ENCODE measurements at places on chromosomes 11 and 22.

DNA sequence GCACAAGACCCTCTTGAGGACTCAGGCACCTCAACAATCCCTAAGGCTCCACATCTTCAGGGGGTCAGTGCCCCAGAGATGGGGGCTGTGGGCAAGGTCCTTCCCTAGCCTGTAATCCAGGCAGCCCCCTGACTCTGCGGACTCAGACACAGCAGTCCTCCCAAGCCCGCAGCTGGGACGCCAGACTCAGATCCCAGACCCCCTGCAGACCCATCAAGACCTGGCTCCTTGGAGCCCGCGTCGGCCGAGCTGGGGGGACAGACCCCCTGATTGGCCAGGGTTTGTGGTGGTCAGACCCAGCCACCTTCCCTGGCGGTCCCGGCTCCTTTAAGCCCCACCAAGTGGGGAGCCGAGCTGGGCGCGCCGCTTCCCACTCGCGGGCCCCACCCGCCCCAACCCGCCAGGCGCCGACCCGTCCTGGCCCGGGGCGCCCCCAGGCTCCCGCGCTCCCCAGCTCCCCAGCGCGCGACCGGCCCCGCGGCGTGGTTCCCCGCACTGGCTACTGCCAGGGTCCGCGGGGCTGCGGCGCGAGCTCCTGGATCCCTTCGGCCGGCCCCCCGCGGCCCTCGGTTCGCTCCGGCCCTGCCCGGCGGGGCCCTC, 458 bp downstream of the OSBPL5 start:
- no peak for DNase-seq

- no peak for DNase-seq
These were observed 45.1 kb downstream of the PTPRJ start for GRCh38 chr11:48025293-48025983.

DNA sequence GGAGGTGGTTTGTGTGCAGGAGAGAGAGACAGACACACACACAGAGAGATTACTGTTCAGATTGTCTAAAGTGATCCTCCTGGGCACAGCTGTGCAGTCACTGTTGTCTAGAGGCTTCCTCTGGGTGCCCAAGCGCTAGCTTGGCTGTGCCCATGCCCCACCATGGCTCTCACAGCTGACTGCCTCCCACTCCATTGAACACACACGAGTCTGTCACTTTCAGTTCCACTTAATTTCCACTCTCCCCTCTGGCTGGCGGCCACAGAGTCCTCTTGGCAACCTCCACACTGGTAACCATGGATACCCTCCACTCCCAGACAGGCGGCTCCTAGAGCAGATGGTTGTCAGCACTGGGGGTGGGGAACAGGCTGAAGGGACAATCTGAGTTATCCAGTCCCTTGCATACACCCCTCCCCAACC, 29.1 kb downstream of the MAP6 start:
- DNase-seq = peak; percentile 93

GRCh38 chr11:41612415-41612814, 153.0 kb upstream of the LRRC4C start:
- no peak for DNase-seq

DNA sequence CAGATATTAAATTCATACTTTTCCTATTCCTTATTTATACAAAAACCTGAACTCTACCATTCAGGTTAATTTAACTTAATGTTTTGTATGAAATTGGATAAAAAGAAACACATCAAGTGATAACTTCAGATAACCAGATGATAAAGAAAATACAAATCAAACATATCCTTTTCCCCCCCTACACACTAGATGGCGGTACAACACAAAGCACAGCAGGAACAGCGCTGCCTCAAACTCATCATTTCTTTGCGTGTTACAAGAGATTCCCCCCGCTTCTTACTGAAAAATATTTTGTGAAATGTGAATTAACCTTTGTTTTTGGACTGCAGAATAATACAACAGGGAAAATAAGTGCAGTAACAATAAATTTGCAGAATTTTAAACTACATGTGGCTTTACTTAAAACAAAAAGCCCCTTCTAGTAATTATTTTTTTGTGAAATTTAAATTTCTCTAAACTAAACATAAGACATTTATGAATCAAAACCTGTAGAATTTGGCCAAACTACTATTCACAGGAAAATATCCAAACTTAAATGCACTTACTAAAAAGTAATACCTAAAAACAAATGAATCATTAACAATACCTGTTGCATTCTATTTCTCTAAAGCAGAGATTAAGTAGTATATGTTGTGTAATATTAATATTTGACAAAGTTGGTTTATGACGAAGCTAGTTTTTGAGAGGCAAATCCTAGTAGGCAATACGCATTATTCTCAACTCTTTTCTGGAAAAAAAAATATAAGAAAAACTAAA, 74.4 kb downstream of the ARHGAP32 start:
- DNase-seq = peak; percentile 50

DNA sequence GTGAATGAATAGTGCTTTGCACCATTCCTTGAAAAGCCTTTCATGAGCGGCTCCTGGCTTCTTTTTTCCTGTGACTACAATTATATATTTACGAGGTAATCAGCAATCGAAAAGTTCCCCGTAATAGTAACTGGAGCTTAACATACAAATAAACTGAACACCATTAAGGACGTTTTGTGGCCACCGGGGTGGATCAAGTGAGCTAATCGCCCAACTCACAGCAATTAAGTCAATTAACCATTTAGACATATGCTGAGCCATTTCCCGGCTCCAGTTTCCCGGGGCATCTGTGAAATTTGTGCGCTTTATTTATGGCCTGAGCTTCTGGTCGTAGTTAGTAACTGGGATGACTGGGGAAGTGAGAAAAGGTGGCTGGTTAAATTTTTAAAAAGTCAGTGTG, 465.2 kb downstream of the MIAT start:
- no peak for DNase-seq

DNA sequence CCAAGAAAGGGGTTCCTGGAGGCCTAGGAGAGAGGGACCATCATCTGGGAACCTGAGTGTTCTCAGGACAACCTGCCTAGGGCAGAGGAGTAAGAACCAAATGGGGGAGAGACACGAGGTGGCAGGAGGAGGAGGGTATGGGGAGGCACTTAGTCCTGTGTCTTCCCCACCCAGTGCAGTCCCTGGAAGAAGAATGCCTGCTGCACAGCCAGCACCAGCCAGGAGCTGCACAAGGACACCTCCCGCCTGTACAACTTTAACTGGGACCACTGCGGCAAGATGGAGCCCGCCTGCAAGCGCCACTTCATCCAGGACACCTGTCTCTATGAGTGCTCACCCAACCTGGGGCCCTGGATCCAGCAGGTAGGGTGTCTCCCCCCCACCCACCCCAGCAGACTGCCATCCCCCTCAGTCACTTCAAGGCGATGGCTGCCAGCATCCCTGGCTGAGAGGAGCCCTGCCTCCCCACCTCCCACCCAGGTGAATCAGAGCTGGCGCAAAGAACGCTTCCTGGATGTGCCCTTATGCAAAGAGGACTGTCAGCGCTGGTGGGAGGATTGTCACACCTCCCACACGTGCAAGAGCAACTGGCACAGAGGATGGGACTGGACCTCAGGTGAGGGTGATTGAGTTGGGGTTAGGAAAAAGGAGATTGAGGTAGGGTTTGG, 3.7 kb upstream of the INPPL1 start:
- DNase-seq = no peak

- no peak for DNase-seq
These were observed 23.4 kb downstream of the PPM1F start for GRCh38 chr22:21929253-21929652.

- no peak for DNase-seq
These were observed 55.7 kb upstream of the PICALM start for GRCh38 chr11:86124251-86125233.

DNA sequence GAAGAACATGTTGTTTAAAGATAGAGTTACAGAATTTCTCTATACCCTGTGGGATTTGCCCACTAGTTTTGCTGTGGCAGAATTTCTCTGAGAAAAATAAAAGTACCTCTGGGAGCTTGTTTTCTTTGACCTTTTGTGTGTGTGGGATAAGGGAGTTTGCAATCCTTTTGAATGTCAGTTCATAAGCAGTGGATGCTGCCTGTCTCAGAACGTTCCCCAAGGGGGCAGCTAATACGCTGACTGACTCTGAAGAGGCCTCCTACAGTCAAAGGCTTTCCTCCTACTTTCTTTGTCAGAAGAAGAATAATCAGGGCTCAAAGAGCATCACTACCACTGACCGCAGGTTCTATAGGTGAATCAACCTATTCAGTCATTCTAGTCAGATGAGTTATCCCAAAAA, 140.6 kb downstream of the AASDHPPT start:
- DNase-seq = no peak

GRCh38 chr11:105948918-105949590, 73.0 kb downstream of the MSANTD4 start:
- no peak for DNase-seq

DNA sequence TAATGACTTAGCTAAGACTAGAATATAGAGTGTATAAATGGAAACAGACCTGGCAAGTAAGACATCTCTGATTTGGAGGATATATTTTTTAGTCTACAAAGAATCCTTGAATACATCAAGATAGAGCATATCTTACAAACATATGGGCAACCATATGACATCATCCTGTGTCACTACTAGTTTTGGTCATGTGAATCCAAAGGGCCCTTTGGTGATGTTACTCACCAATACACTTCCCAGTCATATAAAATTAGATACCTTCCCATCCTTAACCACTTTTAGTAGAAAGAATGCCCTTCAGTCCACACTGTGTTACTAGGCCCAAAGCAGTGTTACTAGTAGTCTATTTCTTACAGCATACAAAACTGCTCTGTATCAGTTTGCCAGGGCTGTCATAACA, 31.6 kb downstream of the GRIA4 start:
- no peak for DNase-seq

DNA sequence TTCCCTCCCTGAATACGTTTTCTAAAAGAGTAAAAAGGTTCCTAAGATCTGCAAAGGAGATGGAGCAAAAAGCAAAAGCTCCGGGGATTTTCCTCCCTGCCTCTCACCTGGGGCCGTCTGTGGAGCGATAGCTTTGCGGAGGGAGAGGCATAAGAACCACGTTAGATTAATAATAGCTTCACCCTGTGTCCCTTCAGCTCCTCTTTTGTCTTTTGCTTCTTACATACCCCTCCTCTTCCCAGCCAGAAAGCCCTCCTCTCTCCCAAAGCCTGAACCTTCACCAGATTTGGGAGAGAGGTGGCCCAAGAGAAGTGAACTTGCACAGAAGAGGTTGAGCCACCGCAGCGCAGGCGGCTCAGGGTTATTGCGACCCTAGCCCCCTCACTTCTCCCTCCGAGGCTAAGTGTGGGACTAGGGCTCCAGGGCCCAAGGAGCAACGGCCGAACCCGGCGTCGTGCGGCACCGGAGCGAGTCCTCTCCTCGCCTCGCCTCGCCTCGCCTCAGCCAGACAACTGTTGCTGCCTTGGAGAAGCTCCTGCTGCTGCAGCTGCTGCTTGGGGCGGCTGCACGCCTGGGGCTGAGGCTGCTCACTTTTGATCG, 97.6 kb upstream of the HSD17B12 start:
- no peak for DNase-seq

DNA sequence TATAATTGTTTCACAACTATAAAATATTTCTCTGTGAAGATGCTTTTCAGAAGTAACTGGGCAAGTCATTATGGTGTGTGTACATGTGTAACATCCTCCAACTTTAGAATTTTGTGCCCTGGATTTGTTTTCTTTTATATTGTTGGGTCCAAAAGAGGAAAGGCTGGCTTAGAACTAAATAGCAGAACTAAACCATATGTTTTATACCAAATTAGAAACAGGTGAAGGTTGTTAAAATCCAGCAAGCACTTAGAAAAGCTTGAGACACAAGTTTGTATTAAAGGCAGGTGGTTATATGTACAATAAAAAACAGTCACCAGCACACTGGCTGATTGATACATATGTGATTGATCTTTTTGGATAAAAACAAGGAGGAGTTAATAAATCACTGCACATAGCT, 158.5 kb downstream of the WNT11 start:
- no peak for DNase-seq

- no peak for DNase-seq
These were observed 133.2 kb downstream of the APOL5 start for GRCh38 chr22:35850831-35851230.

- DNase-seq = no peak
These were observed 188.4 kb downstream of the ADAMTS15 start for GRCh38 chr11:130636722-130637464.

DNA sequence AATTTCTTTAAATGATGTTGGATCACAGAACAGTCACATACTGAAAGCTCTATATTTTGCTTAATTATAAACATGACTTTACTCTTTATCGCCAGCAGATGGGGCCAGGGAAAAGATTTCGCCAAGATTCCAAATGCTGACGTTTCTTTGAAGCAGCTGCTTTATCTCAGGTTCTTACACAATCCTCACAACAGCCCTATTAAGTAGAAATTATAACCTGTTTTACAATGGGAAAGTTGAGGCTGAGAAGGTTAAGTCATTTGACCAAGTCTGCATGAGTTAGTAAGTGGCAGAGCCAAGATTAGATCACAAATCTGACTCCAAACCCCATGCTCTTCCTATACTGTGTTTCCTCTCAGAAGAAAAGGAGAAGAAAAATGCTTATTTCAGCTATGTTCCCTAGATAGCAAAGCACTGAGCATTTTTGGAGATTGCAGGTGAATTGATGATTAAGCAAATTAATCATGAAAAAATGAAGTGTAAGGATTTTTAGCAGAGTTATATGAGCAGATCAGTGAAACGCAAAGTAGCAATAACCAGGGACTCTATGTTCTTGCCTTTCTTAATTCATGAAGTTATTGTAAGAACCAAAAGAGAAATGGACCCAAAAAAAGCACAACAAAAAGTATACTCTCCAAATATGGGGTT, 79.0 kb downstream of the AASDHPPT start:
- DNase-seq = peak; percentile 11

DNA sequence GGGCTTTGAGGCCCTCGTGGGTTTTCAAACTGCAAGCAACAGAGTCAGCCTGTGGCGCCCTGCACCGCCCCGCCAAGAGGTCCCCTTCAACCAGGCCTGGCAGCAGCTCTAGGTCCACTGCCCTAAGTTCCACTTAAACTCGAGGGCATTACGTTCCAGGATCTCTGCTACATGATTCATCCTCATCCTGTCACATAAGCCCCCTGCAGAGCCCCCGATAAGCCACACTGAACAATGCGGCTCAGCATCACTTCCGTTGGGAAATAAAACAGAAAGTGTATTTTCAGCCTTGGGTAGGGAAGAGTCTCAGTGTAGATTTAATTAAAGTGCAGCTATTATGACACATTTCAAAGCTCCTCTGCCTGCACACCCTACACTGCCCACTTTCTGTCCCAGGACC, 24.6 kb downstream of the SULT4A1 start:
- no peak for DNase-seq

GRCh38 chr11:45807792-45808238, 2.9 kb downstream of the SLC35C1 start:
- DNase-seq = no peak

Data from NCI-H345 (cell line).